ENCODE measurements at places on chromosomes 3 and 15. TPM values are rescaled to one million over a fixed set of nuclear protein-coding genes. Genes with fewer than 3 reads are reported as not detected.

CALML4 gene
- 4.4 TPM for total RNA-seq

SMAD6 gene
- total RNA-seq: 3.9 TPM

CD86 gene
- total RNA-seq: not detected

GADL1 gene
- under 0.01 TPM for total RNA-seq

ECE2 gene
- not detected for total RNA-seq

COL6A5 gene
- total RNA-seq: not detected

CCDC54 gene
- not detected for total RNA-seq

NRG4 gene
- total RNA-seq: not detected

PRKAR2A gene
- total RNA-seq: 35.4 TPM

VWA5B2 gene
- 0.13 TPM for total RNA-seq

C15orf40 gene
- total RNA-seq: 10.1 TPM

SLC22A14 gene
- total RNA-seq: 0.31 TPM

CCNB2 gene
- 18.7 TPM for total RNA-seq

FBXO45 gene
- 8.7 TPM for total RNA-seq

SCG3 gene
- 0.25 TPM for total RNA-seq

ARL13B gene
- 6.0 TPM for total RNA-seq

CRABP1 gene
- not detected for total RNA-seq

HRG gene
- not detected for total RNA-seq

TP63 gene
- total RNA-seq: under 0.01 TPM

Measured in bladder microvascular endothelial cell (primary cell).